ENCODE measurements at places on chromosomes 2 and 18.
A peak's percentile ranks its signal among the peaks of the same experiment; 100 is the strongest.

DNA sequence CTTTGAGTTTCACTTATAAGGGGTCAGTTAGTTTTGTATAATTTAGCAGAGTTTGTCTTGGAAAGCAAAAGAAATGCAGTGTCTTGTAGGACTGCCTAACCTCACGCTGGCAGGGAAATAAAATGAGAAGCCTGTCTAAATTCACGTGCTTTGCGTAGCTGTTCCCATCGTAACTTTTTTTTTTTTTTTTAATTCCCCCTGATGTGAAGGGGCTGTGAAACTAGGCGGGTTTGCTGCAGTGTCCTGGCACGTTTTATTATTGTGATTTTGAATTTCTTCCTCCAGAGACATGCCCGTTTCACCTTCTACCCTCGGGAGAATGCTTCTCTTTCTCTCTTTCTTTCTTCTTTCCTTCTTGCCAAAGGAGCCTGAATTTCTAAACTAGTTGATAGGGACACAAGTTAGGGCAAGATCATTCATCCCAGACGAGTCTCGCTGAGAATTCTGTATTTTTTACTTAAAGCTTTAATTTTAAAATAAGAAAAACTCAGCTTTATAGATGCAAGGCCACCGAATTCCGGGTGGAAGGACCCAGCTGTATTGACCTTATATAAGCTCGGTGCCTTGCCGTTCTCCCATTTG is 2.3 kb downstream of the MEIS1 start:
- DNase-seq, result no peak

DNA sequence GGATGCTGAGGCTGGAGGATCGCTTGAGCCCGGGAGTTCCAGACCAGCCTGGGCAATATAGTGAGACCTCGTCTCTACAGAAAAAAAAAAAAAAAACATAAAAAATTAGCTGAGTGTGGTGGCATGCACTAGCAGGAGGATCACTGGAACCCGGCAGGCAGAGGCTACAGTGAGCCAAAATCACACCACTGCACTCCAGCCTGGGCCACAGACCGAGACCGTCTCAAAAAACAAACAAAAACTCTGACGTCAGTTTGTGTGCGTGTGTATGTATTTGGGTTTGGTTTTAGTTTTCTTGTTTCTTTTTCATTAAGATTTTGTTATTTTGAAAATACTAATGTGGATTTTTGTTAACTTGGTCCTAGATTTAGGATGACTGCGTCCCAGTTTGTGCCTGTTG is 19.0 kb downstream of the CEP68 start:
- no peak for DNase-seq

GRCh38 chr18:58359620-58360019 is 269.3 kb downstream of the ALPK2 start:
- DNase-seq, result peak; percentile 9

GRCh38 chr2:231769170-231770136 is 11.6 kb downstream of the PDE6D start:
- DNase-seq, result no peak

- no peak for DNase-seq
Measured at GRCh38 chr18:7886436-7886835, 319.3 kb downstream of the PTPRM start.

GRCh38 chr2:149076863-149077412 is 38.4 kb downstream of the LYPD6B start:
- peak; percentile 90 for DNase-seq

- DNase-seq, result no peak
Measured at GRCh38 chr2:183963609-183964008, 634.7 kb upstream of the ZNF804A start.

DNA sequence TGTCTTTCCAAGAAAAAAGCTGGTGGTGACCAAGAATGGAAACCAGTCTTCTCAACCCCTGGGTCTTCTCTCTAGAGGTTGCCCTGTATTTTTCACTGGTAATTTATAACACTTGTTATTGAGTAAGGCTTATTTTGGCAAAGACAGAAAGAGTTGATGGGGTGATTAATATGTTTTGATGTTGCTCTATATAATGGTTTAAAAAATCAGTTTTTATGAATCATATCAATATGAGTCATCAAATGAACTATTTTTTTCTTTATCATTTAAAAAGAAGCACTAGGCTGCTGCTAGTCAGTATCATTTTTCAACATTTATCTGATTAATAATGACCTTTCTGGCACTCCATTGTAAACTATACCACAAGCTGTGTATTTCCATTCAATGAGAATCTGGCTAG is 1142.2 kb downstream of the LRP1B start:
- DNase-seq, result no peak

GRCh38 chr18:38944446-38945024 is 1378.9 kb upstream of the CELF4 start:
- DNase-seq, result no peak
